Gastroesophageal sphincter (tissue), 4 donors: ENCODE measurements at places on chromosomes 11 and 22. TPM values are rescaled to one million over a fixed set of nuclear protein-coding genes. Genes with fewer than 3 reads are reported as not detected.

Gene OR52E4
- total RNA-seq: not detected

Gene INS
- total RNA-seq: not detected

DNA sequence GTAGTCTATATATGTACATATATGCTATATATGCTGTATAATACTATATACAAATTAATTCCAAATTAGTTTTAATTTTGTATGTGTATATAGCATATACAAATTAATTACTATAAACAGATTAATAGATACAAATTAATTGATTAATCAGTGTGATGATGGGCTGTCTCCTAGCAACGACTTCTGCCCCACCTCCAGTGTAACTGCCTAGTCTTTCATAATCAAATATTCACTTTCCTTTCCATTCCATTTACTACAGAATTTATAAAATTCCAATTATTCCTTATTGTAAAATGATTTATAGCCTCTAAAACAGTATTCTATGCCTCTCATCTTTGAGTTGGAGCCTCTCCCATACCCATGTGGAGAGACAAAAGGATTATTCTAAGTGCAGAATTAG is 976 bp downstream of the HBD start:
- ATAC-seq: no peak

DNA sequence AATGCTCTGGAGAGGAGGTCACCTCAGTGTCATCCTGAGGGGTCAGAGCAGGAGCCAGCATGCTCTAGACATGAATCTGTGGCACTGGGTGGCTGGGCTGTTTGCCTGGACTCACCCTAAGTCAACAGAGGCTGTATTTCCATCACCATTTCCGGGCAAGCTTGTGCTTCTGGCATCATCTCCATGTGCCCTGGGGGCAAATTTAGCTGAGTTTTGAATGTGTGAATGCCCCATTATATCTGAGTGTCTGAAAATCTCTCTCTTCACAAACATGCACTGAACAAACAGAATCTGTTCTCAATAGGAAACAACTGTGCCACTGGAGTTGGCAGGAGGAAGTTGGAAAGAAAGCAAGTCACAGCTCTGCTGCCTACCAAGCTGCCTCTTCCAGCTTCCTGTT is 356.2 kb downstream of the GRM5 start:
- ATAC-seq: no peak
